Amniotic stem cell (primary cell): ENCODE measurements at places on chromosomes 13 and 19.

GRCh38 chr13:75469047-75469446 lies 12.9 kb downstream of the TBC1D4 start:
- no peak for DNase-seq

DNA sequence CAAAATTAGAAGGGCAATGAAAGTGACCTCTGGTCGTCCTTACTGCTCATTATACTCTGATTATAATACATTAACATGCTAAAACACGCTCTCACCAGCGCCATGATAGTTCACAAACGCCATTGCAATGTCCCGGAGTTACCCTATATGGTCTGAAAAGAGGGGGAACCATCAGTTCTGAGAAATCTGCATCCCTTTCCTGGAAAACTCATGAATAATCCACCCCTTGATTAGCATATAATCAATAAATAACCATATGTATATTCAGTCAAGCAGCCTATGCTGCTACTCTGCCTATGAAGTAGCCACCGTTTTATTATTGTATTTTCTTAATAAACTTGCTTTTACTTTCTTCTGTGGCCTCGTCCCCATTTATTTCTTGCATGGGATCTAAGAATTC lies 24.6 kb upstream of the SLITRK6 start:
- DNase-seq = no peak

- no peak for DNase-seq
Observed at GRCh38 chr19:15194938-15195337, 5.9 kb downstream of the NOTCH3 start.

- no peak for DNase-seq
Observed at GRCh38 chr13:75530549-75530961, 7.1 kb downstream of the COMMD6 start.

DNA sequence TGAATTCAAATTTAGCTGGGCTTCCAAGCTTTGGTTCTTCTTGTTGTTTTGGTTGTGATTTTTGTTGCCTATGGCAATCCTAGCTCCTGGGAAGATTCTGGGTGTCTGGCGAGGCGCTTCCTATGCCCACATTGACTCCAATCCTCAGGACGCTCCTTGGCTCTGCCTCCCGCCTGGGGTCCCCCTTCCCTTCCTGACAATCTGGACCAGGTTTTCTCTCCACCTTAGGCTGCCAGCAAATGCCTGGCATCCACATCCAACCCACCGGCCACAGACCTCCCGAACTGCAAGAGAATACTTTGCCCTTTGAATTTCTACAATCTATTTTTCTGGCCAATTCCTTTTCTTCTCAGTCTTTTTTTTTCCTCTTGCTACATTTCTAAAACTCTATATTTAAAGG lies 186.9 kb upstream of the UBL3 start:
- DNase-seq = no peak

DNA sequence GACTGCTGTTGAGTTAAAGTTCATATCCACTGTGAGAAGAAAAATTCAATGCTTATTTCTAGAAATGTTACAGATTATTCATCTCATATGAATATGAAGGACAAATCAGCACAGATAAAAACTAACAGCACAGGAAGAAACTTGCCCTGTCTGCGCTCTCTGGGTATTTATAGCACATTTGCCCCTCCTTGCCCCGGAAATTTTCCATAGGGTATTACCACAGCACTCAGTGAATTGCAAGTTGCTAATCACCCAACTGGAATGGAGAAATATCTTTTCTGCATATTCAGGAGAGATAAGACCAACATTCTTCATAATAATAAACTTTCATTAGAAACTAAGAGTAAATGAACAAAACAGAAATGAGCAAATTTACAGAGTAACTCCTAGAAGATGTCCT lies 318.0 kb upstream of the KLF12 start:
- DNase-seq = no peak

GRCh38 chr19:55432241-55432959 lies 10.7 kb downstream of the SHISA7 start:
- DNase-seq = no peak
